Activated CD8-positive, alpha-beta memory T cell treated with anti-CD3 and anti-CD28 coated beads for 1 hour (primary cell): ENCODE measurements at places on chromosomes 7 and 10.

- no peak for DNase-seq
Measured at GRCh38 chr10:2914741-2915140, 152.6 kb upstream of the PFKP start.

DNA sequence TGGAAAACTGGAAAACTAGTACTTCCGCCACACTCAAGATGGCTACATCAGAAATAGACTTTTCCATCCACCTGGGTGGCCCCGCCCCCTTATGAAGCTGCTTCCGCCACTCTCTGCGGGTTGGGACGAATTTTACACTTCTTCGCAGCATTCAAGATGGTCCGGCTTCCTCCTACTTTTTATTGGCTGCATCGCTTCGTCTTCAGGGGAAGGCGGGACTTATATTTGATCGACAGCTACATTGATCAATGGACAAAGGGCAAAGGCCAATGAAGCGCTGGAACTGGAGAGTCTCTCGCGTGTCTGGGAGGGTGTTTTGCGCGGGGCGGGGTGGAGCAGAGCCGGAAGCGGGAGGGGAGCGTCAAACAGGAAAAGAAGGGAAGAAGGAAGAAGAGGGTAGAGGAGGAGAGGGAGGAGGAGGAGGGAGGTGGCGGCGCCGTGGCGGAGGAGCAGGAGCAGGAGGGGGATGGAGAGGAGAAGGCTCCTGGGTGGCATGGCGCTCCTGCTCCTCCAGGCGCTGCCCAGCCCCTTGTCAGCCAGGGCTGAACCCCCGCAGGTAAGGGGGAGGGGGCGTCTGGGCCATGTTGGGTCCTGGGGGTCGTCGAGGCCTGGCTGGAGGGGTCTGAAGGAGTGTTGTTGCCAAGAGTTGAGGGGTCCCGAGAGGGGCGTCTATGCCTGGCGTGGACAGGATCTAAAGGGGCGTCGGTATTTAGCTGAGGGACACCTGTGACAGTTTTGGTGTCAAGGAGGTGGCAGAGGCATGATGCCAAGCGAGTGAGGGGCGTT is at the start of gene WBP1L:
Gene WBP1L, plus strand, starts transcription at position 361 of the 786 bp plus-strand sequence. Its CDS starts 106 bp downstream, at position 467.
- DNase-seq = peak; percentile 87

GRCh38 chr7:140616328-140616727 is 24.3 kb downstream of the DENND2A start:
- DNase-seq = no peak

DNA sequence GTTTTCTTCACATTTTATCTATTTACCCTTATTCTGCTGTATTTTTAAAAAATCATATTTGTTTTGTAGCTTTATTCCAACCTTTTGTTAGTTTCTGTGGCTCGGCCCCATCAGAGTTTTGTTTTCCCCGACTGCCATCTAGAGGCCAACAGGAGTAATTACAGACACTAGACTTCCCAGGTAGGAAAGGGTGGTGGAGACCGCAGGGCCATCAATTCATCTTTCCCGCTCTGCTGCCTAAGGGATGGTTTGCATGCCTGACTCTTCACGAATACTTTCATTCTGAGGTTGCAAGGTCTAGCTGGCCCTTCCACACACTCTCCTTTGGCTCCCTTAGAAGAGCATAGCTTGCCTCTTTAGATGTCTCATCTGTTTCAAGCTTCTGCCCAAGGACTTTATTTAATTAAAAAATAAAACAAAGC is 38.3 kb downstream of the LYZL2 start:
- no peak for DNase-seq

DNA sequence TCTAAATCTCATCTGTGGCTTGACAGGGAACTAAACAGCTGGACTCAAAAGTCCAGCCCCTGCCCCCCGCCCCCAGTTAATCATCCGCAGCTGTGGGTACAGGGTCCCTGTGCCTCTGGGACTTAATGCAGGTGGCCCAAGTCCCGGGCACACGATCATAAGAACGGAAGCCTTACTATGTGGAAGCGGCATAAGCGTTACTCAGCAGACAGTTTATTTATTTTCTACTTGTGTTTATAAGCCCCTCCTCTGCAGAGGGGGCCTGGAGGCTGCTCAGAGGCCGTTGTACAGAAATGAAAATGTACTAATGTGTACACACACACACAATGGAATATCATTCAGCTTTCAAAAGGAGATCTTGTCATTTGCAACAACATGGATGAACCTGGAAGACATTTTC is 158.0 kb upstream of the TNS3 start:
- no peak for DNase-seq

GRCh38 chr10:76523791-76524351 is 1092.4 kb downstream of the LRMDA start:
- DNase-seq = no peak
